Thyroid gland (tissue), 4 donors: ENCODE measurements at places on chromosomes 2 and 18. TPM values are rescaled to one million over a fixed set of nuclear protein-coding genes. Genes with fewer than 3 reads are reported as not detected.

CD302 gene
- 74.9 TPM for total RNA-seq

HOXD1 gene
- 0.40 TPM for total RNA-seq

NEU4 gene
- total RNA-seq = 0.78 TPM

IL1R1 gene
- 220 TPM for total RNA-seq

LONRF2 gene
- total RNA-seq = 17.8 TPM

- peaks cover 16% of the 10 kb centered on the region for H3K4me1 ChIP-seq
- H3K27ac ChIP-seq = no peak overlapping the region
- H3K27me3 ChIP-seq = no peaks in the 10 kb centered on the region
- no peak overlapping the region for H3K4me3 ChIP-seq
- no peak for DNase-seq
Measured at GRCh38 chr2:71340176-71340575, 8.6 kb downstream of the ZNF638 start.

- H3K27me3 ChIP-seq = no peaks in the 10 kb centered on the region
- peaks cover 13% of the 10 kb centered on the region for H3K4me1 ChIP-seq
- no peak overlapping the region for H3K27ac ChIP-seq
- H3K36me3 ChIP-seq = no peaks in the 10 kb centered on the region
Measured at GRCh38 chr2:176747506-176747905, 465.1 kb upstream of the HNRNPA3 start.

DNA sequence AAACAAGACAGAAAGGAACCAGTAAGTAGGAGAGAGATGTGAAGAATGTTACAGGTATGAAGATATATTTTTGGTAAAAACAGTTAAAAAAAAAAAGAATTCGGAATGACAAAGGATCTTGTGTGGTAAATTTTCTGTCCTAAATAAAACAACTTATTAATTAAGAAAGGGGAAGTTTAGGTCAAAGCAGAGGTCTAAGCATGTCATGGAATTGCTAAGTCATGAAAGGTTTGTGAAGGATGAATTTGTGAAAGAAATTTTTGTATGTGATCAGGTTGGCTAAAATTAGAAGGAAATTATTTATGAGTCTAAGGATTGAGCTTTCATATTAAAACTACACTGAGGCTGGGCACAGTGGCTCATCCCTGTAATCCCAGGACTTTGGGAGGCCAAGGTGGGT, 11.1 kb upstream of the ALPG start:
- no peaks in the 10 kb centered on the region for H3K27me3 ChIP-seq
- no peak for DNase-seq
- H3K36me3 ChIP-seq = no peaks in the 10 kb centered on the region
- H3K4me3 ChIP-seq = no peak overlapping the region

GRCh38 chr2:9315280-9315847, 108.0 kb downstream of the ITGB1BP1 start:
- peak; percentile 78 for DNase-seq
- H3K4me1 ChIP-seq = peaks cover 25% of the 10 kb centered on the region
- no peaks in the 10 kb centered on the region for H3K36me3 ChIP-seq
- H3K27me3 ChIP-seq = no peaks in the 10 kb centered on the region
- H3K27ac ChIP-seq = peak overlapping the region; percentile 37

GRCh38 chr2:241373446-241373845, 17.4 kb downstream of the FARP2 start:
- H3K27me3 ChIP-seq = no peaks in the 10 kb centered on the region
- DNase-seq = no peak
- no peak overlapping the region for H3K4me3 ChIP-seq

DNA sequence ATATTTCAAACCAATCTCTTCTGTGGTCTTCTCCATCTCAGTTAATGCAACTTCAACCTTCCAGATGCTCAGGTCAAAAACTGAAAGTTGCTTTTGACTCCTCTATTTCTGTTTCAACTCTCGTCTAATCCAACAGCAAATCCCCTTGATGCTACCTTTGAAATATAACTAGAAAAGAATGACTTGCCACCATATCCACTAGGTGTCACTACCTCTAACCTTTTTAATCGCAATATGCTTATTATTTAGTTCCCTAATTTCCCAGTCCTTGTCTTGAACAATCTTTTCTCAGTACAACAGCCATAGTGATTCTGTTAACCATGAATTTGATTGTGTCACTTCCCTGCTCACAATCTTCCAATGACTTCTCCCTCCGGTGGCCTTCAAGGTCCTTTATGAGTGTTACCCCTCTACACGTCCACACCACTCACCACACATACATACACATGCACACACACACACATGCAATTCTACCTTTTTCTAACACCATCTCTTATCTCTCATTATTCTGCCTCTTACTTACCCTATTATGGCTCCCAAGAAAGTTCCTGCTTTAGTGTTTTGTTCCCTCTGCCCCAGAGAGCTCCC, 245.5 kb upstream of the KCNJ3 start:
- H3K4me3 ChIP-seq = no peak overlapping the region
- no peak for DNase-seq
- H3K27ac ChIP-seq = no peak overlapping the region
- H3K36me3 ChIP-seq = no peaks in the 10 kb centered on the region
- H3K4me1 ChIP-seq = no peaks in the 10 kb centered on the region

DNA sequence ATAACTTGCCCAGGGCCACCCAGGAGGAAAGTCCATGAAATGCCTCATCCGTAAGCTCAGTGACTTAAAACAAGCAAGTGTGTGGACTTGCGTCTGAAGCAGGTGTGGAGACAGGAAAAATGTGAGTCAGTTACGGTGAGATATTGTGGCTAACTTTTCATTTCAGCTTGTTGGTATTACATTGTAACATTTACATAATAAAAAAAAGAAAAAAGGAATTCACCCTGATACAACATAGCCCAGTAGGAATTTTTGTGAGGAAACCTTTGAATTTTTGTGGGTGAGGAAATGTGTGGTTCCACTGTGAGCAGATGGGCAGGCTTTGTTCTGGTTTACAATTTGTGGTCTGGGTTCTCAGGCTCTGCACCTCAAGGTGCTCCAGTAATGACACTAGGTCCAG, 33.7 kb upstream of the LYPD6B start:
- no peaks in the 10 kb centered on the region for H3K36me3 ChIP-seq
- no peak overlapping the region for H3K4me3 ChIP-seq
- no peaks in the 10 kb centered on the region for H3K27me3 ChIP-seq
